ENCODE measurements at places on chromosomes 1 and 21.
A peak's percentile ranks its signal among the peaks of the same experiment; 100 is the strongest.

- DNase-seq: peak; percentile 94
Observed at GRCh38 chr1:152458384-152459185, 44.5 kb upstream of the CRNN start.

DNA sequence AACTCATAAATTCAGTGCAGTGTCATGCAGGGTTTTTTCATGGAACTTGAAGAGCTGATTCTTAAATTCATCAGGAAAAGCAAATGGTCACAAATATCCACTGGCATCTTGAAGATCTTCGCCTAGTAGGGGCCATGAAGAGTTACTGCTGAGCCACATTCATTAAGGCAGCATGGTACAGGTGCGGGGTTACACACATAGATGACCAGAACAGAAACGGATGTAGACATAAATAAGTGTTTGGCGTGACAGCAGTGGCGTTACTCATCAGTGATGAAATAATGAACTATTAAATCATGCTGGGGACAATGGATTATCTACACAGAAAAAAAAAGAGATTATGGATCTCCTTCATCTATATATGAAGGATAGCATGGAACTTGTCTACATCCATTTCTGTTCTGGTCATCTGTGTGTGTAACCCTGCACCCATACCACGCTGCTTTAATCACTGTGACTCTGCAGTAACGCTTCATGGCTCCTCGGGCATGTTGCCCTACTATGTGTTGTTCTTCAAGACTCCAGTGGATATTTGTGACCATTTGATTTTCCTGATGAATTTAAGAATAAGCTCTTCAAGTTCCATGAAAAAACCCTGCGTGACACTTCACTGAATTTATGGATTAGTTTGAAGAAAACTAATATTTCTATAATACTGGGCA, 161.3 kb downstream of the GALNT2 start:
- DNase-seq: no peak

GRCh38 chr1:189662190-189662589, 815.5 kb downstream of the BRINP3 start:
- DNase-seq: peak; percentile 72

DNA sequence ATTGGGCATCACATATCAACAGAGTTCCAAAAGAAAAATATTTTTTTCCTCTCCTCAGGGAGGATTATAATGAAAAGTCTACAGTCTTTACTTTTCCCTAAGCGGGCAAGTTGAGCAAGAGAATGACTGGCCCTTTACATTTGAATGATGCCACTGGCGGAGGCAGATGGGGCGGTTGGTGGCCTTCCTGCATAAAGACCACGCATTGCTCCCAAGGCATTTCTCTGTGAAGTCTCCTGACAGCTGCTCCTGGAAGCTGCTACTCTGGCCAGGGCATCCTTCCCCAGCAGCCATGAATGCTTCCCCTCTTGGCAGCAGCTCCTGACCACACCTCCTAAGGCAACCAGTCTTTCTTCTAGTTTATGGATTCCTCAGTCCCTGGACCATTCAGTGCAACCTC, 161.1 kb upstream of the RRP15 start:
- no peak for DNase-seq

DNA sequence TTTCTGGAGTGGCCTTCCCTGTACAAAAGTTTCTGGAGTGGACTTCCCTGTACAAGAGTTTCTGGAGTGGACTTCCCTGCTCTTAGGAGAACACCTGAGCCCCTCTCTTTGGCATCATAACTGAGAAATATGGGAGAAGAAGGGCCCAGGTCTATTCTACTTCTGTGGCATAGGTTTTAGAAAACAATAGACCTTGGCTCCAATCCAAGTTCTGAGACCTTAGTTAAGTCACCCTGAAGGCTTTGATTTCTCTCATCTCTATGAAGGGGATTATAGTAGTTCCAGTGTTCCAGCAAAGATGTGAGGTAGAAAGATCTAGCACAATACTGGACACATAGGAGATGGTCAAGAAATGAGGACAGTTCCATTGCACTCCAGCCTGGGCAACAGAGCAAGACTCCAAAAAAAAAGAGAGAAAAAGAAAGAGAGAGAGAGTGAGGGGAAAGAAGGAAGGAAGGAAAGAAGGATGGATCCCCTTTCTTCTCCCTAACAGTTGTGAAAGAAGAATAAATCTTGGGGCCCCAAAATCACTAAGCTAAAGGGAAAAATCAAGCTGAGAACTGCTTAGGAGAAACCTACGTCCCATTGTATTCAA, 13.3 kb upstream of the EIF4G3 start:
- no peak for DNase-seq

DNA sequence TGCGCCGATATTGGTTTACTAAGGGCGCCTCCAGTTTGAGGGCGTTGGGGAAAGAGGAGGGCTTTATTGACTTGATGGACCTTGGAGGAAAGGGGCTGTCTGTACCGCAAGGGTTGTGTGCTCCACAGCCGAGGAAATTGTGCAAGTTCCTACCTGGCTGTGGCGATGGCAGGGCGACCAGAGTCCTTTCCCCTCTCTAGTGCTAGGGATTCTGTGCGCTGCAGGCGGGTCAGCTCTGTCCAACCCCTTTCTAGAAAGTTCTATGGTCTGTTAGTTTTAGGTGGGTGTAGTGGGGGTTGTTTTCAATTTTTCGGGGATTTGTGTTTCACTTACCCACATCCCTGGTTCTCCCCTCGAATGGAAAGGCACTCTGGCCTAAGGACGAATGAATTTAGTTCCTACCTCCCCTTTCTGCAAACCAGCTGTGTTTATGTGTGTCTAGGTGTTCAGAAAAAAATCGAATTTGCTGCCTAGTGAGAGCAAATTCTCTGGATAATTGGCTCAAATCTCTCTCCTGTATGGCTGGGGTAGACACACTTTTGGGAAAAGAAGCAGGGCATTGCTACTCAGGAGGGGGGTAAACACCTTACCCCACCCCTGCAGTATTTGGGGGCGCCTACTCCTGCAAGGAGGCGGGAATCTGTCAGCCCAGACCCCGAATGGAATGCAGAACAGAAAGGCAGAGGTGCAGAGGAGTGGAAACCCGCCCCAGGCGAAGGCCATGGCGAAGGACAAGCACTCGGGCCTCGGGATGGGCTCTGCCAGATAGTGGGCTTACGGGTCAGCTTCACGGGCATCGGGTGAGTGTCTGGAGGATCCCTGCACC, 2.0 kb downstream of the DMBX1 start:
- no peak for DNase-seq

- DNase-seq: no peak
Observed at GRCh38 chr1:4611563-4612341, 42.7 kb upstream of the AJAP1 start.

DNA sequence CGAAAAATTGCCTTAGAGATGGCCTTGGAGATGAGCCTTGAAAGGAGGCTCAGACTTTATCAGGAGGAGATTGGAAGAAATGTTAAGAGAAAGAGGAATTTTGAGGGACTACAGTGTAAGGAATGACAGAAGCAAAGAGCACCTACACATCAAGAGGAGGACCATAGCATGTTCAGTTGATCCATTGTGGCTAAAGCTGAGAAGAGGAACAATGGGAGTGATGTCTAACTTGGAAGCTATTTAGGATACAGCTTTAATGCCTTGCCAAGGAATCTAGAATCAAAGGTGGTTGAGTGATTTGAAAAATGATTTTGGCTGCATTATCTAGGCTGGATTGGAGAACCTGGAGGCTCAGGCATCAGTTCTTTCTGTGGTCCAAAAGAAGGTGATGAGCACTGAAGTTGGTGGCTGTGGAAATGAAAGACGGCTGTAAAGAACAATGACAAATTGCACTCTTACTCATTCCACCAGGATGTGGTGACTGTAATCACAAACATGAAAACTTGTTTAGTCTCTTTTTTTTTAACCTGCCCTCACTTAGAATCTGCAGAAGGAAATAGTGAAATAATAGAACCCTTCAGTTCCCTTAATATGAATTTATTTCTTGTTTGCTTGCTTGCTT, 11.3 kb downstream of the FAM20B start:
- peak; percentile 80 for DNase-seq

DNA sequence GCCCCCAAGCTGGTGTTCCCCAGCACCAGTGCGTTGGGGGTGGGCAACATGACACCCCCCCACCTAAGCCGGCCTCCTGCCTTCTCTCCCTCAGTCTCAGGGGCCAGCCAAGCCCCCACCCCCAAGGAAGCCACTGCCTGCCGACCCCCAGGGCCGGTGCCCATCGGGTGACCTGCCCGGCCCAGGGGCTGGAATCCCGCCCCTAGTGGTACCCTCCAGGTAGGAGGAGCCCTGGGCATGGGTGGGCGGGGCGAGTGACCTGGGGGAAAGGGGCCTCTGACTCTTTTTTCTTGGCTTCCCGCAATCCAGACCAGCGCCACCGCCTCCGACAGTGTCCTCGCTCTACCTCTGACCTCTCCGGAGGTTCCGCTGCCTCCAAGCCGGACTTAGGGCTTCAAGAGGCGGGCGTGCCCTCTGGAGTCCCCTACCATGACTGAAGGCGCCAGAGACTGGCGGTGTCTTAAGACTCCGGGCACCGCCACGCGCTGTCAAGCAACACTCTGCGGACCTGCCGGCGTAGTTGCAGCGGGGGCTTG, 1.3 kb upstream of the EFNA4 start:
- DNase-seq: no peak

DNA sequence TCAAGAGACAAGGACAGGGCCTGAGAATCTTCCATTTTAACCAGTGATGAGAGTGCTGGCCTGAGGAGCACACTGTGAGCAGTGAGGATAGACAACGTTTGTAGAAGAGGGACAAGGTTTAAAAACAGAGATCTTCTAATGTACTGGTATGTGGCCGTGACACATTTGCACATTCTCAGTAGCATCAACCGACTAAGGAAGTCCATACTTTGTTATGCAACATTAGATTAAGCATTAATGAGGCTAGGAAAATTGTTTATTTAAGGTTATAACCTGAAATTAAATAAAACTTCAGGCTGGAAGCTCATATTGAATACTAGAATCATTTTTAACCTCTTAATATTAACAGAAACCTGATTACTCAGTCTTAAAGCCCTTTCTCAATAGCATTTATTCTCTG, 99.0 kb downstream of the SLC45A1 start:
- DNase-seq: no peak

DNA sequence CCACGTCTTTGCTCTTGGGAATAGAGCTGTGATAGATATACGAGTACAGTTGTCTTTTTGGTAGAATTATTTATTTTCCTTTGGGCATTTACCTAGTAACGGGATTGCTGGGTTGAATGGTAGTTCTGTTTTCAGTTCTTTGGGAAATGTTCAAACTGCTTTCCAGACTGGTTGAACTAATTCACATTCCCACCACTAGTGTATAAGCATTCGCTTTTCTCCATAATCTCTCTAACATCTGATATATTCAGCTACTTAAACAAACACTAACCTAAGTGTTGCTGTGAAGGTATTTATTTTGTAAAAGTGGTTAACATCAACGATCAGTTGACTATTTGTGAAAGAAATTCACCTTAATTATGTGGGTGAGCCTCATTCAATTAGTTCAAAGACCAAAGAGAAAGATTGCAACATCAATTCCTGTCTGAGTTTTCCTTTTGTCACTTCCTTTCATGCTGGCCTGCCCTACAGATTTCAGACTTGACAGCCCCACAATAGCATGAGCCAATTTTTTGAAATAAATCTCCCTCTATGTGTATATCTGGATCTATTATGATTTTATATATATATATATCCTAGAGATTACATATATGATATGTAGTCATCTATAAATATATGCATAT, 26.7 kb upstream of the DUSP10 start:
- no peak for DNase-seq
